ENCODE measurements at places on chromosomes 12 and 14.

DNA sequence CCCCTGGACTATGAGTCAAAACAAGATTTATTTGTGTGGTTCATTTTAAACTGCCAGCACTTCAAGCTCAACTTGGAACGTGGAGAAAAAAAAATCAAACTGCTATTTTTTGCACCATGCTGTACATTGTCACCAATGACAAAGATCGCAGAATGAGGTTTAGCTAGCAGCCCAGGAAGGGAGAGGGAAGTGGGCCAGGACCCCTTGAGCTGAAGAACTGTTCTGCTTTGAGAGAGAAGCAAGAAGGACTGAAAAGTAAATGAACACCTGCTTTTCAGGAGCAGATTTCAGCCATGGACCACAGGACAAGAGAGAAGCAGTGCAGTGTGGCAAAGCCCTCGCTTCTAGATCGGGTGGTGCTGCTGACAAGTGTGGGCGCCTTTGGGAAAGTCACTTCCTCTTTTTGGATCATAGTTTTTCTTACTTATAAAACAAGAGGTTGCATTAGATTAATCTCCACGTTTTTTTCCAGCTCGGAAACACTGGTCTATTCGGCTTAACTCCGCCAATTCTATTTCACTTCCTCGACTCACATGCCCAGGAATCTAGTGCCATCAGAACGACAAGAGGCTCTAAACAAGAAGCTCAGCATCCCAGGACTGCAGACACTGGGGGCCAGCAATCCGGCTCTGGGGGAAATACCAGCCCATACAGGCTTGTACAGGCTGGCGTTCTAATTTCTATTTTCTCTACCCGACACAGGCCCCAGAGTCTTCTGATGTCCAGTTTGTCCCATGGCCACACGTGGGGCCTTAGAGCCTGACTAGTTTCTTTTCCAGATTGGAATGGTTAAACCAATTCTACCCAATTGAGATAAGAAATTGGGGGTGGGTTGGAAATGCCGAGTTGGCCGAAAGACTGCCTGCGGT is 129.9 kb downstream of the CRACR2A start:
- no peak for DNase-seq

DNA sequence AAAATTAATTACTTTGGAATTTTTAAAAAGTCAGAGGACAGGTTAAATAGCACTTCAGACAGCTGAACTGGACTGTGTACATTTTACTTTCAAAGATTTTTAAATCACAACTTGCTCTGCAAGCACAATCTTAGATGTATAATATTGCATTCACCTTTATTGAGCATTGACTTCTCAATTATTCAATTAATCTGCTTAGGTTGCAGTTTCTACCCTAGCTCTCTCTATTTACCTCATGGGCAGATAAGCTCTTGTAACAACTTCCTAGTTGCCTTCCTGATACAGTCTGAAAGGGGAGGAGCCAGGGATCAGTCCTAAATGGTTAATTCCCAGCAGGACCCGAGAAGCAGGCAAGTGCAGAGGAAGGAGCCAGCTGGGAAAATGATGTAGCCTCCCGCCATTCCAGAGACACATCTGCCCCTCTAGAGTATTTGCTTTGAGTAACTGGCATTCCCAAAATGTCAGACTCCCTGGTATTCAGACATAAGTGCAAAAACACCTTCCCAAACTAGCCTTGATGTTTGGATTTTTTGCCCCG is 302.8 kb downstream of the GALC start:
- DNase-seq, result no peak

DNA sequence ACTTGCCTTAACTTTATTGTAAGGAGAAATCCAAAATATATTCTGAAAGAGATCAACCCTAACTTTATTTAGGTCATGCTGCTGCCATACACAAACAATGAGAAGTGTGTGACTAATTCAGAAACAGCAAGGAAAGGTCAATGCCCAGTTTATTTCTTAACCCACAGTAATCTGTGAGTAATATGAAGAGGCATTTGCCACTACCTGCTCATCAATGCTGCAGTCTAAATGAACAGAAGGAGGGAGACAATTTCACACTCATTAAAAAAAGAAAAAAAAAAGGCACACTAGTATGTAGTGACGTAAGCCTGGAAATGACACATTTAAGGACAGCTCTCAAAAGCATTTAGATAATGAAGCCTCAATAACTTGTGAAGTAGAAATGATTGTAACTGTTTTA is 90.5 kb upstream of the FOXN3 start:
- DNase-seq, result no peak

DNA sequence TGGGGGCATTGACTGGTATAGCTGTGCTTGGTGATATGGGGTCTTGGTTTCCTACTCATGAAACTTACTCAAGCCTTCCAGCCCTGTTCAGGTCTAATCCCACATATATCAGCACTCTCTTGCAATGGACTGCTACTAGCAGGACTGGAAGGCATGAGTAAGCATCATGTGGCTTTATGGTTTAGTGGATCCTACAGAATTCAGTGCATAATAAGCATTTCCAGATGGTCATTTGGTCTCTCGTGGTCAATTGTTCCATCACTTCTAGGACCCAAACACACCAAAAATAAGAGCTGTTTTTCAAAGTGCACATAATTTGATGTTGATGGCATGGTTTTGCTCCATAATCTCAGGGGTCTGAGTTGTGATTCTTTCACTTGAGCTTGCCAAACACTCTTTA is 114.4 kb downstream of the LMNTD1 start:
- no peak for DNase-seq

DNA sequence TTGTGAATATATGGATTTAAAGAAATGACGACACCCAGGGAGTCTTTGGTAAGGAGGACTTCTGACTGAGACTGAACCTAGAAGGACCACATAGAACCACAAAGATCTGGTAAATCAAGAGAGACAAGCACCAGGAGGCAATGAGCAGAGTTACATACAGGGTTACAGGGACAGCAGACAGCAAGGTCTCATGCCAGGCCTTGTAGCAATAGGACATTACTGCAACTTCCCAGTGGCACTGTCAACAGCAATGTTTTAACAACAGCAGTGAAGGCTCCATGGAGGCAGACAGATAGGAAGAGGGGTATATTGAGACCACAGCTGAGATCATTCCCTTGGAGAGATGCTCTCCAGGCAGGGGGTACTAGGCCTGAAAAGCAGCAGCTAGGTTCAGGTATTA is 18.5 kb downstream of the CPNE8 start:
- DNase-seq, result no peak

DNA sequence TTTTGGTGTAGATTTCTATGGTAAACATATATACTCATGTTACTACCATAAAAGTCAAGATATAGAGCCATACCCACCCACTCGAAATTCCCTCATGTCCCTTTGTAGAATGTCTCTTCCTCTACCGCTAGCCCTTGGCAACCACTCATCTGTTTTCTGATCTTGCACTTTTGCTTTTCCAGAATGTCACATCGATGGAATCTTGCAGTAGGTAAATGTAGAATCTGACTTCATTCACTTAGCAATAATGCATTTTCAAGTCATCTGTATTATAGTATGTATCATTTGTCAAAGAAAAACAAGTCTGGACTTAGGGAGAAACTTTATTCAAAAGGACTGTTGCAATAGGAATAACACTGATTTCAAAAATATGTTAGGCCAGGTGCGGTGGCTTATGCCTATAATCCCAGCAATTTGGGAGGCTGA is 19.3 kb upstream of the CLEC2D start:
- DNase-seq, result no peak

- DNase-seq, result no peak
Observed at GRCh38 chr12:31966558-31967205, 7.5 kb downstream of the RESF1 start.

DNA sequence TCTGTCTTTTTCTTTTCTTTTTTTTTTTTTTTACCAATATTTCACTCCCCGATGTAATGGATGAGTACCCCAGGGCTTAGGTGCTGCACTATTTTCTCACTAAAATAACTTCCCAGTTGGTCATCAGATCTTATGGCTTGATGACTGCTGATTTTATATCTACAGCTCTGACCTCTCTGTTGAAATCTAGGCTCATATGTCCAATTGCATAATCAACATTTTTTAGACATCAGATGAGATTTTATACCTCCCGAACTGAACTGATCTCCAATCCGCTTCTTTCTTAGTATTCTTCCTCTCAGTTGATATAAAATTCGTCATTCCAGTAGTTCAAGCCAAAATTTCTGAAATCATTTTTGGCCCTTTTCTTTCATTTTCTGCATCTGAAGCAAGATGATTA is 1236.5 kb downstream of the SLC16A7 start:
- no peak for DNase-seq
